Neural crest cell (in vitro differentiated cells): ENCODE measurements at places on chromosomes 11 and 22. TPM values are rescaled to one million over a fixed set of nuclear protein-coding genes. Genes with fewer than 3 reads are reported as not detected.

The SMTNL1 gene
- total RNA-seq, result not detected in 2 replicates

The ANGPTL5 gene
- not detected in 2 replicates for total RNA-seq

The ARHGEF17 gene
- 51.3 and 55.7 TPM in 2 replicates for total RNA-seq

The SEPTIN5 gene
- 30.2 and 31.9 TPM in 2 replicates for total RNA-seq

The CSF2RB gene
- total RNA-seq, result not detected in 2 replicates

The CAT gene
- 29.2 and 30.6 TPM in 2 replicates for total RNA-seq

The FGF4 gene
- total RNA-seq, result not detected in 2 replicates
